Renal pelvis (tissue), 12 donors: ENCODE measurements at places on chromosomes 13 and 19. TPM values are rescaled to one million over a fixed set of nuclear protein-coding genes. Genes with fewer than 3 reads are reported as not detected.

TNNI3 gene
- polyA plus RNA-seq = 7.5 TPM

DNA sequence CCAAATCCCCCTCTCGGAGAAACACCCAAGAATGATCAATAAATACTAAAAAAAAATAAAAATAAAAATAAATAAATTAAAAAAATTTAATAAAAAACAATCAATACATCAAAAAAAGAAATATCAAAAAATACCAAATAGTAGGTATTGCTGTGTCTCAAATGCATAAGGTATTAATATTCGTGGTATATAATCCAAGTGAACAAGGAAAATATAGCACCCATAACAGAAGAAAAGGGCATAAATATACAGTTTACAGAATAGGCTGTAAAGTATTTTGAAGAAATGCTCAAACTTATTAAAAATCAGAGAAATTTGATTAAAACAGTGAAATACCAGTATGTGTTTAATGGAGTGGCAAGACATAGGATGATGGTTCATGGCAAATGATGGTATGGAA is 7.6 kb upstream of the ZNF227 start:
- no peak for DNase-seq

- peak; percentile 73 for DNase-seq
Observed at GRCh38 chr13:112783978-112784371, 94.1 kb downstream of the ATP11A start.

- no peak for DNase-seq
Observed at GRCh38 chr19:5145521-5146511, 176.9 kb downstream of the KDM4B start.

GRCh38 chr13:98717256-98717655 is 35.2 kb downstream of the SLC15A1 start:
- no peak for DNase-seq

OR7C1 gene
- 0.06 TPM for polyA plus RNA-seq

ZNF888 gene
- polyA plus RNA-seq = 13.6 TPM

DNA sequence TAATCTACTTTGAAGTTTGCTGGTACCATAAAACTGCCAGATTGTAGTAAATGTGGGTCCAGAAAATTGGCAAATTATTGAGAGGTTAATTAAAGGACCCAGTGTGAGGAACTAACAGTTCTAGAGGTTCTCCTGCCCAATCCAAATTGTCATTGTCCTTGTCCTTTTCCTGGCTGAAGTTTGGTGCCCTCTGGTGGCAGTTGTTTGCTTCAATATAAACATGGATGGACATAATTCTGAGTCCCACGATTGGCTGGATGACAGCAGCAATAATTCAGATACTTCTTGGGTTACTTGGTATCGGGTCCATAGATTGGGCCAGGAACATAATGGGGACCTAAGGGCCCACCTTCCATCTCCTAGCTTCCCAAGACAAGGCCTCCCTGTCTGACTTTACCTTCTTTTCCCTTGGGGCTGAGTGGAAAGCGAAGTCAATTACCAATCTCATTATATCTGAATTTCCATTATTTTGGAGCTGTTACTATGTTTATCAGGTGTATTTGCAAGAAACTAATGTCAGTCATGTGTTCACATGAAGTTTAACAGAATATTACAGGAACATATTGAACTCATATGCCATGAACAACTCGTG is 33.8 kb upstream of the GARRE1 start:
- peak; percentile 52 for DNase-seq

DNA sequence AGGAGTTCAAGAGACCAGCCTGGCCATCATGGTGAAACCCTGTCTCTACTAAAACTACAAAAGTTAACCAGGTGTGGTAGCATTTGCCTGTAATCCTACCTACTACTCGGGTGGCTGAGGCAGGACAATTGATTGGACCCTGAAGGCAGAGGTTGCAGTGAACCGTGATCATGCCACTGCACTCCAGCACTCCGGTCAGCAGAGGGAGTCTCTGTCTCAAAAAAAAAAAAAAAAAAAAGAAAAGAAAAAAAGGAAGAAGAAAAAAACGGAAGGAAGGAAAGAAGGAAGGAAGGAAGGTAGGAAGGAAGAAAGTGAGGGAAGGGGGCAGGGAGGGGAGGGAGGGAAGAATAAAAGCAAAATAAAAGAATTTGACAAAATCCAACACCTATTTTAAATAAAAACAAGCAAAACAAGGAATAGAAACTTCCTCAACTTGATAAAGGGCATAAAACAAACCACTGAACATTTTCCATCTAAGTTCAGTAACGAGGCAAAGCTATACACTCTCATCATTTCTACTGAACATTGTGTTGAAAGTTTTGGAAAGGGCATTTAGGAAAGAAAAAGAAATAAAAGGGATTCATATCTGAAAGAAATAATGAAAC is 411.6 kb upstream of the SLITRK5 start:
- no peak for DNase-seq

HS6ST3 gene
- polyA plus RNA-seq = 2.9 TPM

- no peak for DNase-seq
Observed at GRCh38 chr13:98274921-98275487, 97.9 kb upstream of the RNF113B start.

PRRG2 gene
- 8.2 TPM for polyA plus RNA-seq

PRODH2 gene
- 49.5 TPM for polyA plus RNA-seq

ZNF776 gene
- 40.8 TPM for polyA plus RNA-seq

- peak; percentile 20 for DNase-seq
Observed at GRCh38 chr13:21673539-21673788, 2.6 kb downstream of the FGF9 start.

- no peak for DNase-seq
Observed at GRCh38 chr13:110305001-110305400, 2.0 kb downstream of the COL4A1 start.

- DNase-seq = no peak
Observed at GRCh38 chr13:30759748-30760147, 24.4 kb downstream of the ALOX5AP start.

OR7A5 gene
- not detected for polyA plus RNA-seq

- no peak for DNase-seq
Observed at GRCh38 chr13:68645814-68646213, 1415.7 kb upstream of the PCDH9 start.

CLIP3 gene
- 60.9 TPM for polyA plus RNA-seq

DNA sequence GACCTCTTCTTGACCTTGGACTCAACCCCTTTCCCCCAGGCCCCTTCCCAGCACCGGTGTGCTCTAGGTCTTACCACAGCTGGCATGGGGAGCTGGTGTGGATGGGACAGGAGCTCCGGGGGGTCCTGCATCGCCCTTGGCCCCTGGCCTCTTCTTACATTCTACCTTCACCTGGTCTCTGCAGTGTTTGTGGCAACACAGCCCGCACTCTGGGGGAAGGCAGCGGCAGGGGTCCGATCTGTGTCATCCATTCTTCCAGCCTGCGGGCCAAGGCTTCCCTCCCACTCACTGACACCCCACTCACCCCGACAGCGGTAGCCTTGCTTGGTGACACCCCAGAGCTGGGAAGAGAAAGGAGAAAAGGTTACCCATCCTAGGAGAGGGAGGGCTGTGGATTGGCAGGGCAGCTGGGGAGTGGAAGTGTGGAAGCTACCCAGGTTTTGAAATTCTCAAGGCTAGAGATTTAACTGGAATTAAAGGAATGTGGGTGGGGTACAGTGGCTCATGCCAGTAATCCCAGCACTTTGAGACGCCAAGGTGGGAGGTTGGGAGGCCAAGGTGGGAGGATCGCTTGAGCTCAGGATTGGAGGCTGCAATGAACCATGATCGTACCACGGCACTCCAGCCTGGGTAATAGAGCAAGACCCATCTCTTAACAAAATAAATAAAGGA is 8.3 kb downstream of the FAM98C start:
- no peak for DNase-seq

DNA sequence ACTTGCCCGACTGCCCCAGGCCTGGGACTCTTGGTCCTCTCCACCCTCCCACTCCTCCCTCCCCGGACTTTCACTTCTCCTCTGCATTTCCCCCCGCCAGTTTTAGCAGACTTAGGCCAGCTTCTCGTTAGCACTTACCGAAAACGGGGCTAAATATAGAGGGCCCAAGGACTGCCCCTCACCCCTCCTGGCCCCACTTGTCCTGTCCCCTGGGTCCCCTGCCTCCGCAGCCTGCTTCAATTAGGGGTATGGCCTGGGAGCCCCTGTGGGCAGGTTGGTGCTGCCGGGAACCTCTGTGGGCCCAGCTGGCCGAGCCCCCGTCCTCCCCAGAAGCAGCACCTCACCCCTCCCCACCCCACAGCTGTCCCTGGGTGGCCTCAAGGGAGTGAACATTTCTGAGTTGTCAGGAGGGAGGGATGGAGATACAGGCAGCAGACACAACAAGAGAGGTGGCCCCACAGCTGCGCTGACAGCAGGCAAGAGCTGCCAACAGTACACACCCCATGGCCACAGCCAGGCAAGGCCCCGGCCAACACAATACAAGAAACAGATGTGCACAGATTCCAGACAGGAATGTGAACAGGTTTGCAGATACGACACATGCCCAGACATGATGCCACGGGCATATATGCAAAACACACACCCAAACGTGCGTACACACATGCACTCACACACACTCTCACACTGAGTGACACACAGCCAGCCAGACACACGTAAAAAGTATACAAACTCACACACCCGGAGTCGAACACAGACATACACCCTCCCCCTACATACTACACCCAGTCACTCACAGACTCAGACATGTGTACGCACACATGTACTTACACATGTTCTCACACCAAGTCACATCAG is 2.6 kb downstream of the POU2F2 start:
- DNase-seq = no peak

DNA sequence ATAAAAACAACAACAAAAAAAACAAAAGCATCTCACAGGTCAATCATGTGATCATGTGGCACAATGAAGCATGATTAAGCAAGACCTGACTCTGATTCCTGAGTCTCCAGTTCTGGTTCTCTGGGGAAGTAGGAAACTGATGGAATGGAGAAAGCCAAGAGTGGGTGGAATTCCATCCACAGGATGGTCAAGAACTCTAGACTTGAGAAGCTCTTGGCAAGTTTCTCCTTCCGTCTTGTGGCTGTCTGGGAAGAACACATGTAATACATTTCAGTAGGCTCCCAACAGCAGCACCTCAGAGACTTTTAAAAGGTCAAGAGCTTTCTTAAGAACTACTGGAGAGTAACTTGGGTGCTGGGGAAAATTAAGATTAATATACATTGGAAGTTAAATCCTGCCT is 78.6 kb upstream of the TSHZ3 start:
- no peak for DNase-seq

ADGRE1 gene
- not detected for polyA plus RNA-seq

CD22 gene
- 15.5 TPM for polyA plus RNA-seq

ZIM2 gene
- polyA plus RNA-seq = 1.5 TPM

DNA sequence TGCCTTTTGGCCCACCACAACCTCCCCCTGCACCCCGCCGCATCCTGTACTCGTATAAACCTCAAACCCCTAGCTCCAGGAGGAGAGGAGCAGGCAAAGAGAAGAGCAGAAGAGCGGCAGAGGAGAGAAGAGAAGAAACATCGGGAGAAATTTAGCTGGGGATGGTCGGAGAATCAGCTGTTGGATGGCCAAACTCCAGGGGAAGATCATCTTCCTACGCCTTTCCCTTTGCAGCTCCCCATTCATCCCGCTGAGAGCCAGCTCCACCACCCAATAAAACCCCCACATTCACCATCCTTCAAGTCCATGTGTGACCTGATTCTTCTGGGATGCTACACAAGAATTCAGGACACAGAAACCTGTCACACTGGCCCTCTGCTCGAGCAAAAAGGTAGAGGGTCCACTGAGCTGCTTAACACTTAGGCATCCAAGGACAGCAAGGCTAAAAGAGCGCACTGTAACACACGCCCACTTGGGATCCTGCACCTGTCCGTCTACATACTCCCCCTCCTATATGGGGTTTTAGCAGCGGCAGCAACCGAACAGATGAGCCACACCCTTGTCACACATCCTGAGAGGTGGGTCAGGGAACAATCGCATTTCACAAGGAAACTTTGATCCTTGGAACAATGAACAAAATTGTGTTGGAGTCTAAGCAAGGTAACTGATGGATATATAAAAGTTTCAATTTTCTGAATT is 51.6 kb upstream of the MIR17HG start:
- no peak for DNase-seq

ATCAY gene
- polyA plus RNA-seq = 0.44 TPM

ZNF446 gene
- 23.4 TPM for polyA plus RNA-seq

DNA sequence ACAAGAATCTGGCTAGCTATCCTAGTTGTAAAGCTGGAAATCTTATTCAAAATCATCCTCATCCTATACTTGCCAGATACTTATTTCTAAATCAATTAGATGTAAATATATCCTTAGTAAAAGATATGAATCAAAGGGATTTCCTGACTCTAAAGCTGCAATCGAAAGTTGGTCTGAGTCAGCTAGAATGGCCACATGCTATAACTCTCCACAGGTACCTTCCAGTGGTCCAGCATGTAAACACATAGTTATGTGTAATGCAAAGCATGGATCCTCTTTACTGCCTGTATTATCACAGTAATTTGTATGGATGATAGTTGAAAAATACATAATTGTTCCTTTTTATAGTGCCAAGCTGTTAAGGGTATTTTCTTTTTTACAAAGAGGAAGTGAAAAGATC is 27.4 kb downstream of the SLITRK6 start:
- no peak for DNase-seq

DNA sequence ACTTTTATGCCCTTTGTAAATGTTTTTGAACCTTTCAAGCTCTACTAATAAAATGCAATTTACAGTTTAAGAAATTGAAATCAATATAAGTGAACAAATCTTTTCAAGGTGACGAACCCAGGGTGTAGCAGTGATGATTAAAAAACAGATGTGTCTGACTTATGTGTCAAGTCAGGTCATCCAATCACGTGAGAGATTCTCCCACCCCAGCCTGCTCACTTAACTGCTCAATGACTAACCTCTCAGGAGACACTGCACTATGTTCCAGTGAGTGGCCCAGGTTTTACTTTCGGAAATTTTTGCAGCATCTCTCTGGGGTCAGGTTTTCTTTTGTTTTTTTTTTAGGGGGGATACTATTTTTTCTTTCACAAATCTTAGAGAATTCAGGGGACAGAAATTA is 60.7 kb downstream of the ZNF429 start:
- no peak for DNase-seq

- no peak for DNase-seq
Observed at GRCh38 chr13:95607366-95607765, 37.1 kb downstream of the DZIP1 start.

NKG7 gene
- 2.1 TPM for polyA plus RNA-seq

DACT3 gene
- 21.3 TPM for polyA plus RNA-seq

DNA sequence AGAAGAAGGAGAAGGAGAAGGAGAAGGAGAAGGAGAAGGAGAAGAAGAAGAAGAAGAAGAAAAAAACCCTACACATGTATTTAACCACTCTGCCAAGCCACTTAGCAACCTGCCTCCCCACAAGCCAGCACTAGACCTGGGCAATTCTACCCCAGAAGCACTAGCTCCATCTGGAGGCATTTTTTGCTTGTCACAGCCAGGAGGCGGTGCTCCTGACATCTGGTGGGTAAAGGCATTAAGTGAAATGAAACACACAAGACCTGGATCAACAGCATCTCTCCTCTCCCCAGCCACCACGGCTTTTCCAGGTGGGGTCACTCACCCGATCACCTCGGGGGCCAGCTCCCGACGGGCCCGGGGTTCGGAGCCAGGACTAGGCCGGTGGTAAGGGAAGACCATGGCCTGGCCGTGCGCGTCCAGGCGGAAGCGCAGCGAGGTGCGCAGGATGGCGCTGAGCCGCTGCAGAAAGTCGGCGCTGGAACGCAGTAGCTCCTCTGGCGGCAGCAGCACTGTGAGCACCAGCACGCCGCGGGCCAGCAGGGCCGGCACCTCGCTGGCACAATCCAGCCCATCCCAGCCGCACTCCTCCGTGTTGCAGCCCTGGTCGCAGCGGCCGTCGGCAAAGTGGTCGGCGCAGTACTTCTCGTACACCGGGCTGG is 26.9 kb downstream of the NOTCH3 start:
- DNase-seq = no peak
